ENCODE measurements at places on chromosomes 12 and 14. TPM values are rescaled to one million over a fixed set of nuclear protein-coding genes. Genes with fewer than 3 reads are reported as not detected.

- DNase-seq: no peak
These were observed 63.3 kb downstream of the EP400 start for GRCh38 chr12:132012919-132013568.

Gene WNT1
- total RNA-seq: not detected

GRCh38 chr12:86748894-86749293 lies 492.7 kb upstream of the MGAT4C start:
- DNase-seq: no peak

GRCh38 chr12:75439048-75439447 lies 41.5 kb upstream of the GLIPR1 start:
- DNase-seq: no peak

DNA sequence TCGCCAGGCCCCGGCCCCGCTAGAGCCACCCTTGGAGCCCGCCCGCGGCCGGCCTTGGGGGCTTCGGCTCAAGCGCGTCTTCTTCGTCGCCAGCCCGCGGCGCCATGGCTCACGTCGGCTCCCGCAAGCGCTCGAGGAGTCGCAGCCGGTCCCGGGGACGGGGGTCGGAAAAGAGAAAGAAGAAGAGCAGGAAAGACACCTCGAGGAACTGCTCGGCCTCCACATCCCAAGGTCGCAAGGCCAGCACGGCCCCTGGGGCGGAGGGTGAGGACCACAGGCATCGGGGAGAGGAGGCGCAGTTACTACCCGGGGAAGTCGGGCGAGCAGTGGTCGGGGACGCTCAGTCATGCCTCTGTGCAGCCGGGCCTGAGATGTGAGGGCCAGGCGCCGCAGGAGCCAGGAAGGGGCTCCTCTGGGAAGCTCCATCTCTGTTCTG lies 573 bp downstream of the ARL6IP4 start:
- DNase-seq: no peak
